ENCODE measurements at places on chromosomes 2 and 18.

- no peak for DNase-seq
Measured at GRCh38 chr2:223082706-223083105, 30.7 kb downstream of the KCNE4 start.

- DNase-seq, result no peak
Measured at GRCh38 chr2:120400551-120400950, 54.6 kb downstream of the INHBB start.

GRCh38 chr2:66699416-66699792, 264.5 kb downstream of the MEIS1 start:
- DNase-seq, result no peak

GRCh38 chr2:187424146-187424545, 23.9 kb downstream of the CALCRL start:
- no peak for DNase-seq

- DNase-seq, result no peak
Measured at GRCh38 chr2:108447947-108448677, 894 bp upstream of the GCC2 start.

DNA sequence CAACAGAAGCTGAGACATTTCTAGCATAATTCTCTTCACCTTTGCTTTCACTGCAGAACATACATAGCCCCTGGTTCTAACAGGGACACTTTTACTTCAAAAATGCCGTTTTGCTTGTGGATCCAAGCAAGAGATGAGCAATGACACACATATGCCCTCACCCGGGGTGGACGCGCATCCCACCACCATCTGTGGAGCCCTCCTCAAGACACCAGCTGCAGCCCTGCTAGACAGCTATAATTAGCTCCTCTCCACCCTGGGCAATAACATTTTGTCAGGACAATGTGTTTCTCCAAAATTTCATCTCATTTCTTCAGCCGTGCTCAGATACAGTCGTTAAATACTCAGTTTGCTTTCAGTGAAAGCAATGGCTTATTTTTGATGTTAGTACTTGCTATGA, 368.7 kb upstream of the RAB6C start:
- DNase-seq, result no peak

DNA sequence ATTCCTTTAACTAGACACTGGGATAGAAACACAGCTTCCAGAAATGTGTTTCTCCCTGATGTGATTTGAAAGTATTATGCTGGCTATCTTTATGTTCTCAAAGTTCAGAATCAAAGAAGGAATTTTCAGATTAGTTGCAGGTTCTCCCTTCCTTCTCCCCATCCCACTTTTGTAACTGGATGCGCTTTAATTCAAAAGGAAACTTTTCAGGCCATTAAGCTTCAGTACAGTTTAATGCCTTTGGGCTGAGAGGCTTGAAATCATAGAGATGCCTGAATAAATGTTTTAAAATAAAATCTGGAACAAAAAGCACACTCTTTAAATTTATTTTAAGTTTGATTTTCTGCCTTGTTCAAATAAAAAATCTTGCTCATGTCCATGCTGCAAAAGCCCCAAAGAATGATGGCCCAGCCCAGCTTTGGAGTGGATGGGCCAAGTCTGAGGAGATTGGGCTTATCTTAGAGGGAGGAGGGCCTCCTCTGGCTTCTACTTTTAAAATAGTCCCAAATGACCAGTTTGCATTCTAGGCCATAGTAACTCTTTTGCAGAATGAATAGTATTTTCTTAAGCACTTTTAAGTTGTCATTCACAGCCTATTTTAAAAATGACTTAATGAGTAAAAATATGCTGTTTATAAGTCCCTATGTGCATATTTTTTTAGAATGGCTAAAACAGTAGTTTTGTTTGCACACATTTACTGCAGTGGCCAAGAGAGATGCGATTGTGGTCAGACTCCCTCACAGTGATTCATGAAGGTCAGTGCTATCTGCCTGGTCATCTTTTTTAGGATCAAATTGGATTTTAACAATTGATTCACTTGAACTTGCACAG, 129.2 kb downstream of the MTX2 start:
- no peak for DNase-seq

GRCh38 chr2:136179602-136179975, 61.6 kb upstream of the CXCR4 start:
- DNase-seq, result no peak

All from activated CD4-positive, alpha-beta T cell treated with anti-CD3 and anti-CD28 coated beads for 24 hours (primary cell).